ENCODE measurements at places on chromosomes 11 and 22. TPM values are rescaled to one million over a fixed set of nuclear protein-coding genes. Genes with fewer than 3 reads are reported as not detected.

DNA sequence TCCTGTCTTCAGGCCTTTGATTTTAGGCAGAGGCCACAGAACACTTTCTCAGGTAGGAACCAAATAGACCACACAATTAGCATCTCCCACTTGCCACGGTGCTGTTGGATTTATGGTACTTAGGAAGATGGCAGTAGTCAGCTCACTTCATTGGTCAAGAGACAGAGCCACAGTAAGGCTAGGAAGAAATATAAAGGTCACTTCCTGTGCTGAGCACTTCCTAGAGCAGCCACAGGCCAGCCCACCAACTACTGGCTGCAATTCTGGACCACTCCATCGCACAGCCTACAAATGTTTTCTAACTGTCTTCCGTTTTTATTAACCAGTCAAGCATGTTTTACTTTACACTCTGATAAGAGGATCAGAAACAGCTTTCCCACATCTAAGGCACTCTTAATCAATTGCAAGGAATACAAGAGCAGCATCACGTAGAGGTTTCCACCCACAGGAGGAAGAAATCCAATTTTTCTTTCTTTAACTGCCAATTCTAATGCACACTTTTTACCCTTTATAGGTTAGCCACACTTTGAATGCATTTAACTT, 54.7 kb downstream of the ABTB2 start:
- peak overlapping the region; percentile 53 for H3K27ac ChIP-seq
- peaks cover 33% of the 10 kb centered on the region for H3K4me1 ChIP-seq
- no peak for DNase-seq
- H3K36me3 ChIP-seq: no peaks in the 10 kb centered on the region
- no peak overlapping the region for H3K4me3 ChIP-seq

The ZNF215 gene
- 0.39 TPM for total RNA-seq

- no peaks in the 10 kb centered on the region for H3K36me3 ChIP-seq
- DNase-seq: no peak
- no peaks in the 10 kb centered on the region for H3K27me3 ChIP-seq
- no peak overlapping the region for H3K4me3 ChIP-seq
- H3K4me1 ChIP-seq: no peaks in the 10 kb centered on the region
- H3K27ac ChIP-seq: no peak overlapping the region
Measured at GRCh38 chr11:57379732-57380131, 1.2 kb downstream of the PRG3 start.

DNA sequence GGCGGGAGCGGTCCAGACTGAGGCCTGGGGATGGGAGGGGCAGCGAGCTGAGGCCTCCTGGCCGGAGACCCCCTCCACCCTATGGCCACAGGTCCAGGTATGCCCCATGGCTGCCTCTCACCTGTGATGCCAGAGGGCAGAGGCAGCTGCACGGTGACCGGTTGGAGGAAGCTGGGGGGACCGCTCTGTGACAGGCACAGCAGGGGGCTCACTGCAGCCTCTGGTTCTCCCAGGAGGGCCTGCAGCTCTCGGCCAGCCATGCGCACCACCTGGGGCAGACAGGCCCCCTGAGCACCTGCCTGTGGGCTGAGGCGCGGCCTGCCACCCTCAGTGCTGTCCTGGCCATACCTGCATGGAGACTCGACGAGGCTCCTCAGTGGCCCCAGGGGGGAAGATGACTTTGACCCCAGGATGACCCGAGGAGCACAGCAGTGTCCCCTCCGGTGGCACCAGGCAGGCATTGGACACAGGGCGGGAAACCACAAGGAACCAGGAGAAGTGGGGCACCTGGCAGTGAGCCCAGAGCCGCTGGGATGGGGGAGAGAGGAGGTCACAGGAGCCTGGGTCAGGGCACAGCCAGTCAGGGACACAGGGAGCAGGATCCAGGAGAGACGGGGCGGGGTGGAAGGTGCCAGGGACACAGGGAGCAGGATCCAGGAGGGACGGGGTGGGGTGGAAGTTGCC, 3.2 kb upstream of the SLC25A22 start:
- no peaks in the 10 kb centered on the region for H3K27me3 ChIP-seq
- peaks cover 39% of the 10 kb centered on the region for H3K4me1 ChIP-seq
- DNase-seq: no peak
- peaks cover 41% of the 10 kb centered on the region for H3K36me3 ChIP-seq

The MPZL3 gene
- total RNA-seq: 0.10 TPM

DNA sequence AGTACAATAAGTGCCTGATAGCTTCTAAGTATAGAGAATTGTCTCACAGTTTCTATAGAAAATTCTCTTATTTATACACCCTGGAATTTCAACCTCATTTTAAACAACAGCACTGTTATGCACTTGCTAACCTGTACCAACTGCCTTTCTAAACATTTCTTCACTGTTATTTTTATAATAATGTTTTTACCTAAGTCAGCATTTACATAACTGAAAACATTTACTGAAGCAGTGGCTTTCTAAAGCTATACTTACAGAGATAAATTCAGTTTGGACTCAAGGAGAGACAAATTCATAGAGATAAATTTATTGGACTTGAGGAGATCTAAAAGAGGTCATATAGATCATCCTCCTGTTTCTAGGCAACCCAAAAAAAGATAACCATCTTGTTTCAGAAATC, 686.6 kb upstream of the FAT3 start:
- H3K36me3 ChIP-seq: no peaks in the 10 kb centered on the region
- DNase-seq: no peak
- no peak overlapping the region for H3K27ac ChIP-seq
- H3K4me1 ChIP-seq: no peaks in the 10 kb centered on the region

- peaks cover 17% of the 10 kb centered on the region for H3K4me1 ChIP-seq
- H3K36me3 ChIP-seq: no peaks in the 10 kb centered on the region
- DNase-seq: no peak
- no peak overlapping the region for H3K27ac ChIP-seq
- no peak overlapping the region for H3K4me3 ChIP-seq
- no peaks in the 10 kb centered on the region for H3K27me3 ChIP-seq
Measured at GRCh38 chr11:130858215-130858614, 58.1 kb downstream of the SNX19 start.

The POU2AF2 gene
- total RNA-seq: 0.36 TPM

- H3K36me3 ChIP-seq: no peaks in the 10 kb centered on the region
- H3K4me1 ChIP-seq: peaks cover 25% of the 10 kb centered on the region
- DNase-seq: no peak
- no peaks in the 10 kb centered on the region for H3K27me3 ChIP-seq
- no peak overlapping the region for H3K4me3 ChIP-seq
- H3K27ac ChIP-seq: no peak overlapping the region
Measured at GRCh38 chr11:63920939-63921417, 4.0 kb upstream of the RCOR2 start.

The MMP10 gene
- not detected for total RNA-seq

The KCNJ1 gene
- total RNA-seq: 3.1 TPM

The IPO7 gene
- 168 TPM for total RNA-seq

The P2RY6 gene
- total RNA-seq: 1.1 TPM

DNA sequence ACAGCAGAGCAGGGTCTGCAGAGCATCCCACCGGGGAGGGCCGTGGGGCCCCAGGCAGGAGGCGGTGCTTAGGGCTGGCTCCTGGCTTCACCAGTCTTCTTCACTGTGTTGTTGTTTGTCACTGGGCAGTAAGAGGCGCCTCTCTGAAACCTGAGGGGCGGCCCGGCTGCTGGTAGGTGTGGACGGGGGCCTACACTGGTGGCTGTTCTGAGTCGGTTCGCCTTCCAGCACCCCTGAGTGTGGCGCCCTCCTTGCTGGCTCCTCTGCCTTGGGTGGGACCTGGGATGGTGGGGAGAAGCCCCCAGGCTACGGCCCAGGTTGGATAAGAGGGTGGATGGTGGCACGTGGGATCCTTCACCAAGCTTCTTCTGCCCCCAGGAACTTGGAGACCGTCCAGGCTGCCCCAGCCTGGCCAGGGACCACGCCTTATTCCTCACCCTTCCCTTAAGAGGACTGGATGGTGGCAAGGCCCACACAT, 10.4 kb upstream of the GRAMD4 start:
- no peak overlapping the region for H3K4me3 ChIP-seq
- peaks cover 24% of the 10 kb centered on the region for H3K4me1 ChIP-seq
- no peaks in the 10 kb centered on the region for H3K36me3 ChIP-seq
- no peak overlapping the region for H3K27ac ChIP-seq
- H3K27me3 ChIP-seq: no peaks in the 10 kb centered on the region
- no peak for DNase-seq

DNA sequence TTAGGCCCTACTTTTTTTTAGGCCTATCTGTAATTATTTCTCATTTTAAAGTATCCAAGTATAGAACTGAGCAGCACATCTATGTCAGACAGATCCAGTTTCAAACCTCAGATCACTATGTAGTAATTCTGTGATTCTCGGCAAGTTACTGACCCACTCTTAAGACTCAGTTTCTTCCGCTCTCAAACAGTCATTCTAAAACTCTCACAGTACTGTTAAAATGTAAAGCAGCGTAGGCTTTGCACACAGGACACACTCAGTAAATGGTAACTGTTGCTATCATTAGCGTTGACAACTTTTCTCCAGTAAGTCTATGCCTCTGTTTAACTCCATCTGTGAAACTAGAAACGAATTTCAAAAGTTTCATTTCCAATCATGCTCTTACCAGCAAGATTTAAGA, 277.1 kb downstream of the TTC28 start:
- H3K27ac ChIP-seq: no peak overlapping the region
- peaks cover 12% of the 10 kb centered on the region for H3K4me1 ChIP-seq
- H3K4me3 ChIP-seq: no peak overlapping the region
- DNase-seq: no peak

The MPPED2 gene
- 4.4 TPM for total RNA-seq

- H3K4me1 ChIP-seq: peaks cover 9% of the 10 kb centered on the region
- DNase-seq: no peak
- no peaks in the 10 kb centered on the region for H3K36me3 ChIP-seq
- no peaks in the 10 kb centered on the region for H3K27me3 ChIP-seq
- no peak overlapping the region for H3K4me3 ChIP-seq
Measured at GRCh38 chr11:16862726-16863125, 124.3 kb downstream of the C11orf58 start.

The PLAAT2 gene
- total RNA-seq: not detected

GRCh38 chr11:105490333-105490732, 119.5 kb upstream of the GRIA4 start:
- no peak overlapping the region for H3K27ac ChIP-seq
- no peaks in the 10 kb centered on the region for H3K36me3 ChIP-seq
- H3K27me3 ChIP-seq: no peaks in the 10 kb centered on the region
- H3K4me3 ChIP-seq: no peak overlapping the region

DNA sequence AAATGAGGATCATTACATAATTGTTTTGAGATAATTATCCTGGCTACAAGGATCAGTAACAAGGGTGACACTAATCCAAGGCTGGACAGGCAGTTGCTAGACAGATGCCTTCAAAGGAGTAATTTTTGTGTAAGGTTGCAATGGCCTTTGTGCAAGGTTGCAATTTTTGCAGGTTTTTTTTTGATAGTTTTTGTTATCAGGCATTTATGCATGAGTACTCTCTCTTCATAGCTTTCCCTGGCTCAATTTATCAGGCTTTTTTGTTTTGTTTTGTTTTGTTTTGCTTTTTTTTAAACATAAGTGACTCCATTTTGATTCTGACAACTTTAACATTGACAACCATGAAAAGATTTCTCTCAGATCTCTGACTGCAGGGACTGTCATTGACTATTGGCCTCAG, 110.2 kb downstream of the SWAP70 start:
- H3K27ac ChIP-seq: no peak overlapping the region
- H3K4me3 ChIP-seq: no peak overlapping the region
- no peak for DNase-seq
- H3K27me3 ChIP-seq: no peaks in the 10 kb centered on the region
- peaks cover 11% of the 10 kb centered on the region for H3K4me1 ChIP-seq
- H3K36me3 ChIP-seq: no peaks in the 10 kb centered on the region

GRCh38 chr11:35192347-35192746, 53.4 kb downstream of the CD44 start:
- no peaks in the 10 kb centered on the region for H3K36me3 ChIP-seq
- peaks cover 7% of the 10 kb centered on the region for H3K4me1 ChIP-seq
- no peaks in the 10 kb centered on the region for H3K27me3 ChIP-seq
- H3K4me3 ChIP-seq: no peak overlapping the region
- DNase-seq: peak; percentile 25

DNA sequence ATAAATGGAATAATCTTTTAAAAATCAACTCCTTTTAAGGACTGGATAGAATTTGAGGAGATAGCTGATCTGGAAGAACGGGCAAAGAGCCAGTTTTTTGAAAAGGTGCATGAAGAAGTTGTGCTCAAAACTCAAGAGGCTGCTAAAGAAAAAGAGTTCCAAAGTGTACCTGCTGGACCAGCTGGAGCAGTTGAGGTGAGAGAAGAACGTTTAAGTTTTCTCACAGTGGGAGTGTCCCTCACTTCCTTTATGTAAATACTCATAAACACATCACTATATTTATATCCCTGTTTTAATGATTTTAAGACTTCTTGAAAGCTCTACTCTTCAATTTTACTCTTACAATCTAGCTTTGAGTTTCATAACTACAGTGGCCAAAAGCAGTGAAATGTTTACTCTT, 11.7 kb upstream of the ANKRD42 start:
- H3K4me1 ChIP-seq: no peaks in the 10 kb centered on the region

GRCh38 chr22:11613898-11614755, 3913.9 kb upstream of the OR11H1 start:
- no peak for DNase-seq
- no peaks in the 10 kb centered on the region for H3K4me1 ChIP-seq
- no peak overlapping the region for H3K4me3 ChIP-seq
- no peaks in the 10 kb centered on the region for H3K27me3 ChIP-seq
- no peaks in the 10 kb centered on the region for H3K36me3 ChIP-seq

GRCh38 chr22:35335468-35335867, 35.8 kb downstream of the TOM1 start:
- no peak for DNase-seq
- H3K4me1 ChIP-seq: peaks cover 4% of the 10 kb centered on the region
- no peaks in the 10 kb centered on the region for H3K27me3 ChIP-seq
- H3K36me3 ChIP-seq: peaks cover 93% of the 10 kb centered on the region
- no peak overlapping the region for H3K4me3 ChIP-seq

DNA sequence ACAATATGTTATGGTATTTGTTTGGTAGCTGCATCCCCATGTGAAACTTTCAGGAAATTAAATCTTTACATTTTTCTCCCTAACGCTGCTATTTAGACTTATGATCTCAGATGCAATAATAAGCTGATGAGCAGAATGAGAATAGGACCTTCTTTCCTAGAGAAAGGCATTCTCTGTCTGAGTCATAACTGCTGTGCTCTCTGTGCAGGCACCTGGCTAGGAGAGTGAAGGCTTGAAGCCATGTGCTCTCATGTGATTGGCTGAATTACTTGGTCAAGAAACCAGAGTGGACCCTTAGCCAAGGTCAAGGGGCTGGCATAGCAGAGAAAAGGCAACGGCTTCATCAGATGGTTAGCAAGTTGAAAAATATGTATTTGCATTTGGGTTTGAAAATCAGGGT, 185.0 kb downstream of the ADAMTS15 start:
- H3K27me3 ChIP-seq: no peaks in the 10 kb centered on the region
- H3K36me3 ChIP-seq: no peaks in the 10 kb centered on the region
- no peak for DNase-seq
- no peak overlapping the region for H3K4me3 ChIP-seq
- peaks cover 15% of the 10 kb centered on the region for H3K4me1 ChIP-seq

The MYEOV gene
- not detected for total RNA-seq

Data from gastrocnemius medialis (tissue), 4 donors.